ENCODE measurements at places on chromosomes 1 and 21.
A peak's percentile ranks its signal among the peaks of the same experiment; 100 is the strongest.

GRCh38 chr1:47431534-47431933, 6.3 kb upstream of the FOXD2 start:
- no peak for DNase-seq

DNA sequence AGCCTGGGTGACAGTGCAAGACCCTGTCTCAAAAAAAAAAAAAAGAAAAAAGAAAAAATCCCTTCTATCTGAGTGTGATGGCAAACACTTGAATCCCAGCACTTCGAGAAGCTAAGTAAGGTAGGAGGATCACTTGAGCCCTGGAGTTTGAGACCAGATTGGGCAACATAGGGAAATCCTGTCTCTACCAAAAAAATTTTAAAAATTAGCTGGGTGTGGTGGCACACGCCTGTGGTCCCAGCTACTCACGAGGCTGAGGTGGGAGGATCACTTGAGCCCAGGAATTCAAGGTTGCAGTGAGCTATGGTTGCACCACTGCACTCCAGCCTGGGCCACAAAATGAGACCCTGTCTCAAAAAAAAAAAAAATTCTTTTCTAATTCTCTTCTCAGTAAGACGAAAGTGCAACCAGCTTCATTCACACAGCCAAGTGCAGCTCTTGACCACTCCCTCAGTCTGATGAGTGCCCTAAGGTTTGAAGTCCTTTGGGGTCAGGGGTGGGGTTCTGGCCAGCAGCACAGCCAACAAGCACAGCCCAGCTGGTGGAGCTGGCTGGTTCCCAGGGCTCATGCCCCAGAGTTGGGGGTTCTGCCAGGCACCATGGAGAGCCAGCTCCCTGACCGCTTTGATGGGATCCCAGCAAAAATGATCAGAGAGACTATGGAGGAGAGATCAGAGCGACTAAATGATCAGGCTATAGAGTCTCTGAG, 8.0 kb downstream of the SLC2A5 start:
- no peak for DNase-seq

DNA sequence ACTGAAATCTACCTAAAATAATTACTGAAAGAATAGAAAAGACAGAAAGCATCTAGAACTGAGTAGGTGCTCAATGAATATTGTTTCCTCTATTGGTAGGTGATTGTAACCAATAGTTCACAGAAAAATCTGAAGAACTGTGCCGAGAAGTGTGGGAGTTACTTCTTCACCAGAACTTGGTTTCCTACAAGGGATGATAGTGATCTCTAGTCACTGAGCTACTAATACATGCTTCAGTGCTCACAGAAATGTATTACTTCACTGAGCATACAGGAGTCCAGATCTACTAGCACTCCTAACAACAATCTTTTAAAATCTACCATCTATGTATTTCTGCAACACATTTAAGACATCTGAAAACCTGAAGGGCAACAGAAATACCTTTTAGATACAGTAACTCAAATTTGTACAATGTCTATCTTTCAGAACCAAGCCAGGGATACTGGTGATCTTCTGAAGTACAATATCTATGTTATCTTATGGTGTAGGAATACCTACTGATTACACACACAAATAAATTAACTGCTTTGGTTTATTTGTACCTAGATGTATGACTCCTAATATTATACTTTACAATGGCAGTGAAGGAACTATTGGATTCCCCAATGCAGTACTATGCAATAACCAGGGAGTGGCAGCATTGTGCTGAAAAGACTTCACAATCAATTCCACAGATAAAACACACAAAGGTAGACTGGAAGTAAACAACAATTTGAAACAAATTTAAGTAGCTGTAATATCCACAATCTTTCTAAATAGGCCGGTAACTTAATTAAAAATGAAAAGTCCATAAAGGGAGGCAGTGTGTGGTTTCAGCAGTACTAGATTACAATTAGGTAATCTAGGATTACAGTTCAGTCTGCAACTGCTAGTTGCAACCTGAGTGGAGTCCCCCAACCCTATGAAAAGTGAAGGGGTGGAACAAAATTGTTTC, 243.0 kb downstream of the SLC45A1 start:
- no peak for DNase-seq

GRCh38 chr21:46605767-46606426, 1.0 kb upstream of the S100B start:
- DNase-seq: peak; percentile 28

DNA sequence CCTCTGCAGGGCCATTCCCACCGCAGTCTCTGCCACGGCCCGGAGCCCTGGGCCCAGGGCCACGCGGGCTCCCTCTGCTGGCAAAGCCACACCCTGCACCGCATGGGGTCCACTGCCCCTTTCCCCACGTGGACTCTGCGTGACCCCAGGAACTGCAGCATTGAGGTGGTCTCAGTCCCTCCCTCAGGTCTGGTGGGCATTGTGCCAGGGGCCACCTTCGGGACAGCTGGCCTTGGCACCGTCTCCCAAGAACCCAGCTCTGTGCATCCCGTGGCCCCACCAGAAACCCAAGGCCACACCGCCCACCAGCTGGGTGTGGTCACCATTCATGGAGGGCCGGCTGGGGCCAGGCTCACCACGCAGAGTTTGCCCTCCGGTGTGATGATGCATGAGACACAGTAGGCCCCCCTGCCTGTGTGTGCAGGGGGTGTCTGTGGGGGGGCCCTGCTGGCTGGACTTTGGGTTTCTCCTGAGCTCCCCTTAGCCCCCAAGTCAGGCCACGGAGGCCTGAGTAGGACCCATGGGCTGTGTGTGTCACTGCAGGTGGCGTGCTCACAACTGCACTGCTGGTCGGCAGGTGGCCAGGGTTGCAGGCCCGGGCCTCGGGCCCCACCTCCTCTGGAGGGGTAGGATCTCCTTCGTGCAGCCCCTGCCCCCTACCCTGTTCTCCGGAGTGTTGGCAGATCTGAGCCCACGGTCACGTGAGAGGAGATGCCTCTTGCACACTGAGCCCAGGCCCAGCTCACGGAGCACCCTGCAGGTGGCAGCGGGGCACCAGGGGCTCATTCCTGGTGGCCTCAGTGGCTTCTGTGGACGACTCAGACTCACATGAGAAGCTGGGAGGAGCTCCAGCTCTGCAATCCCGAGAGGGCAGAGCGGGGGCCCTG, 5.8 kb downstream of the VWA1 start:
- DNase-seq: no peak

Measured in stimulated activated CD8-positive, alpha-beta memory T cell treated with anti-CD3 and anti-CD28 coated beads, Interleukin-12 subunit alpha, Interleukin-12 subunit beta, amount 100 ng/mL, for 4 hours (primary cell).